ENCODE measurements at places on chromosomes 3 and 15.

DNA sequence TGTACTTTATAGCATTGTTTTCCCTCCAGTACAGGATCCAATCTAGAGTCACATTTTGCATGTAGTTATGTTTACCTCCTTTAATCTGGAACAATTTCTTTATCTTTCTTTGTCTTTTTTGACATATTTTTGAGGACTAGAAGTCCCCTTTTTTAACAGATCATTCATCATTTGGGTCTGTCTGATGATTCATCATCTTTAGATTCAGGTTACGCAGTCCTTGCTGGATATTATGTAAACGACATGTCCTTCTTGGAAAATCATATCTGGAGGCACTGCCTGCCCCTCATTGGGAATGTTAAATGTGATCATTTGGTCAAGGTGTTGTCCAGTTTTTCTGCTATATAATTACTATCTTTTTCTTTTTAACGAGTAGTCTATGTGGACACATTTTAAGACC lies 18.3 kb downstream of the TGM4 start:
- no peak for DNase-seq

DNA sequence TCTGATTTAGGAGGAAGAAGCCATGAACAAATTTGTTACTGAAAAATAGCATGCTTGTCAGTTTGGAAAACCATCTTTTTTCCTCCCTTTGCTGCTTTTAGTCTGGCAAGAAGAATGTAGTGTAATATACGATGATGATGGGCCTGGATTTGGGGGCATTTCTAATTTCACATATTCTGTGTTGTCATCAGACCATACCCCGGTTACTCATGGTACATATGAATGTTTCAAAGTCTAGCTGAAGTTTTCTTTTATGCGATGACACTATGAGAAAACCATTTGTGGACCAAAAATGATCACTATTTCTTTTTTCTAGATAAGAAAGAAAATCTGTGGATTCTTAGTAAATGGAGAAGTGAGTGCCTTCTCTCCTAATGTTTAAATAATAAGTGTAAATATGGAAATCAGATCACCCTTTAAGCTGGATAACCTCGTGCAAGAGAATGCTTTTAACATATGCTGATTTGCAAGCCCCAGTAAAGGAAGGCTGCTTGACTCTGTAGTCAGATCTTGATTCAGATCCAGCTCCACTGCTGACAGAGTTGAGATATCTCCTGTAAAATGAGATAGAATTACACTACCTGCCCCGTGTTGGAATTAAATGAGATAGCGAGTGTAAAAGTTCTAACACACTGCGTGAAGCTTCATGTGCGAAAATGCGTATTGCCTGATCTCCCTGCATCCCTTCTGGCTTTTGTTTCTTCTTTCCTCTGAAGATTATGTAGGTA lies 3.0 kb downstream of the MEF2A start:
- no peak for DNase-seq

- DNase-seq, result no peak
Measured at GRCh38 chr3:64063207-64063982, 40.1 kb upstream of the PSMD6 start.

GRCh38 chr15:29821416-29822099 lies 710 bp downstream of the TJP1 start:
- DNase-seq, result peak; percentile 81

DNA sequence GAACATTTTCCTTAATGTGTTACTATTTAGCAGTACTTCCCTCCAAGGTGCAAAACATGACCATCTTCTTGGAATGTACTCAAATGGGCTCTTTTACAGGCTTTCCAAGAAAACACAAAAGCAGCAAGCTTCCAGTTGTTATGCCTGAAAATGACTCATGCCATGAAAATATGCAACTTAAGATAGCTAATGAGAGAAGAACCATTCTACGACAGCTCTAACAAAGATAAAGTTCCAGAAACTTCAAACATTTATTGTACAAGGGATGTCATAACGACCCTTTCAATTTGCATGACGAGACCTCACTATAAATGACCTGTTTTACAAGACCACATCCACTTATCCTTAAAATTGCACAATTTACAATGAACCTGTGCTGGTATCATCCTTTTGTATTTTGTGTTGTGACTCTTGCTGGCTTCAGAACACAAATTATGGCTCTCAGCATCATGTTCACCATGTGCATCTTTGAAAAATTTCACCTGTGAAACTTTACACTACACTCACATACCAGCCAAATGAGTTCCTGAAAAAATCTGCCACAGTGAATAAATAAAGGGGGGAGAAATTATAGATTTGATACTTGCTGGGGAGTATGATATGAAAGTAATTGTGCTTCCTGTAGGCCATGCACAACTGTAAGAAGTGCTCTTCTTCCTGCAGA lies 433.7 kb downstream of the MAGI1 start:
- no peak for DNase-seq

- peak; percentile 15 for DNase-seq
Measured at GRCh38 chr15:25087137-25087536, 132.3 kb downstream of the SNRPN start.

DNA sequence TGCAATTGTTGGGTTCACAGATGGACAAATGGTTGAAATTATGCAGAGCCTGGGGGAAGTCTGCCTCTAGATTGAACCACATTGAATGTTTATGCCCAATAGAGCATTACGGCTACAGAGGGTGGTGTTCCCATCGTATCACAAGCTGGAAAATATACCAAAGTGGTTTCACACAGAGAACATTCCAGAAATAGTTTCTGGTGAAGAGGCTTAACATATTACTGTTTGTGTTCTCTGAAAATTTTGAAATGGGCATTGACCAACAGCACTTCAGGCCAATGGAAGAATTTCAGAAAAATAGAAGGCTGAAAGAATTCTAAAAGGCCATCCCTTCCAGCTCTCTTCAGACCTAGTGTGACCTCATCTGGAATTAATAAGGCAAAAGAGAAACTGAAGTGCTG lies 203.9 kb downstream of the NEK10 start:
- no peak for DNase-seq

DNA sequence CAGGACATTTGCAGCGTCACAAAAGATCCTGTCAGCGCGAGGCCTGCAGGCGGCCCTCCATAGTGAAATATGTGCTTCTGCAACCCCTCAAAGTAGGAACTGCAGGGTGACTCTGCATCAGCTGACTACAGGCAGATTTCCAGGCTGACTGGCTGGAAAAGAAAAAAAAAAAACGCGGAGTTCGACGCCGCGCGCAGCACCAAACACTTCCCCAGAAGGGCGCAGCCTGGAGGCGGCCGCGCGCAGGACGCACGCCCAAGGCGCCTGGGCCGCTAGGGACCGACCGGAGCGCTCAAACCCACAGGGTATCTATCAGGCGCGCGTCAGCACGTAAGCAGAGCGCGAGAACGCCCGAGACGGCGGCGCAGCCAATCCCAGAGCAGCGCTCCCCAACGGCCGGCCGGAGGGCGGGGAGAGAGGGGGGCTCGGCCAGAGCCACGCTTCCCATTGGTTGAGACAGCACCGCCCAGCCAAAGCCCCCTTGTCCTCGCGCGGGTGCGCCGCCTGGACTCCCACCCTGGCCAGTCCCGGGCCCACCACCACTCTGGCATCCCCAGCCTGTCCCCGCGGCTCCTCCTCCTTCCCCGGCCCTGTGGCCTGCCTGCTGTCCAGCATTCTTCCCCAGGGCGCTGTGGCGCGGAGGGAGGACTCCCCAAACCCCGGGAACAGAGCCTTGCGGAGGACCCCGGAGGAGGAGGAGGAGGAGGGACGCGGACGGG lies 1.0 kb downstream of the BDH1 start:
- peak; percentile 98 for DNase-seq

GRCh38 chr3:39127269-39127907 lies 19.9 kb downstream of the TTC21A start:
- DNase-seq, result no peak

DNA sequence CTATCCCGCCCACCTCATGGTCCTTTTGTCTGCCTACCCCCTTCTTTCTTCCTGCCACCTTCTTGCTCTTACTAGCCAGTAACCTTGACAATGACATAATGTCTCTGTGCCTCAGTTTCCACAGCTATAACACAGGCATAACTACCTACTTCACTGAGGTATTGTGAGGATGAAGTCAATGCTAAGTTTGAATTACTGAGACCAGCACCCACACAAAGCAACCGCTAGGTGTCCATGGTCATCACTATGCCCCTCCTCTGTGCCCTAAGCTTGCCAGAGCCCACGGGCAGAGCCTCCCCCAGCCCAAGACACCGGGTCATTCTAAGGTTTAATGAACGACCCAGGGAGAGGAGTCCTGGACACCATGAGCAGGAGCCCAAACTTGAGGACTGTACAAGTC lies 101.6 kb downstream of the OXNAD1 start:
- DNase-seq, result peak; percentile 43

- no peak for DNase-seq
Measured at GRCh38 chr3:177710506-177710905, 513.2 kb upstream of the TBL1XR1 start.

- DNase-seq, result no peak
Measured at GRCh38 chr15:35557544-35557943, 11.6 kb upstream of the DPH6 start.

- no peak for DNase-seq
Measured at GRCh38 chr3:65288776-65289175, 601.0 kb upstream of the ADAMTS9 start.

GRCh38 chr3:55631766-55632331 lies 144.7 kb upstream of the WNT5A start:
- no peak for DNase-seq

DNA sequence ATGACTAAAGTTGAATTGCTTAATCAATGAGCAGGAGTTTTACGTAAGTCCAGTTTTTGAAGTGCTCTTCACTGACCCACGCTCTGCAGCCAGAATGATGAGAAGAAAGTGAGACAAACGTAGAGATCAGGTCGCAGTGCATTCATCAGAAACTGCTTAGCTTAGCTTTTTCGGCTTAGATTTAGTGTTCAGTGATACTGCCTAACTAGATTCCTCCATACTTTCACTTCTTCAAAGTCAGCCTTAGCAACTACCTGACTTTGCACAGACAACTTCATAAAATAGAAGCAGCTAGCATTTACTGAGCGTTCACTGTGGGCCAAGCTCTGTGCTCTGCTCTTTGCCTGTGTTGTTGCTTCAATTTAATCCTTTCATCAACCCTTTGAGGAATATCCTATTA lies 116.1 kb downstream of the KCNH8 start:
- DNase-seq, result no peak

- no peak for DNase-seq
Measured at GRCh38 chr3:55819005-55819404, 331.9 kb upstream of the WNT5A start.

GRCh38 chr3:62615258-62615849 lies 242.0 kb upstream of the FEZF2 start:
- DNase-seq, result no peak

DNA sequence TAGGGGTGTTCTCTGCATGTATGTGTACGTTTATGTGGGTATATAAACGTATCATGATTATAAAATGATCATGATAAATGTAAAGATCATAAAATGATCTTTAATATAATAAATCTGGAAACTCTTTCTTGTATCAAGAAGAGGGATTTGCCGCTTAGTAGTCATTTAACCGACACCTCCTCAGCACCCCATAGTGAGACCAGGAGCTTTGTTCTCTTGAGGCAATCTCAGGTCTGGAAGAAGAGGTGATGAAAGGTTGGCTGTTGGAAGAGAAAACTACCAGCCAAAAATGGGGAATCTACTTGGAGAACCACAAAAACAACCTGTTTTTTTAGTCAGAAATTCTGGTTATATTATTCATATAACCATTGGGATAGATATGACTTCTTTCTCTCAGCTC lies 38.7 kb downstream of the TGFBR2 start:
- DNase-seq, result no peak

DNA sequence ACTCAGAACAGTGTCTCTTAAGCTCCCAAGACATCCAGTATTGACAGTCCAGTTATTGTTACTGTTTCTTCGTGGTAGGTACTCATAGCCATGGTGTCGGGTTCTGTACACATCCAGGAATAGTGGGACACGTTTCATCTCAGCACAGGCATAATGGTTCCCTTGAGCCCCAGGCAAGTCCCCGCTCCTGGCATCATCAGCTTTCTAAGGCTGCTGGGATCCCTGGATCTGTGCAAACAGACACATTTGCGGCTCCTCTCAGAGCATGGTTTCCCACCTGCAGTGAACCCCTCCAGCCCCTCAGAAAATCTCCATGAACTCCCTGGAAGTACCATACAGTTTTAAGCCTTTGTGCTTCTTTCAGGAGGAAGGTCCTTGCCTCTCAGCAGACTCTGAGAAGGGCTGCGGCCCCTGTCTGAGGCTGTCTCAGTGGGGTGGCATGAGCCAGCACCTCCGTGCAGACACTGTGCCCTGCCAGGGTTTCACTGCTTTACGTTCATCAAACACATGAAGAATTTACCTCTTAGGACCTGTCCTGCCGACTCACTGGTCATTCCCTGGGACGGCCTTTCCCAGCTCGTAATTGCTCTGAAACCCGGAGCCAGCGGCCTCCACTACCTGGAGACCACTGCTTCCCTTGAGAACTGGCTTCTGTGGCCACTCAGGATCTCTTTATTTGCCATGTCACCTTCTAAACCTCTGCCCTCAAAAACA lies 124.9 kb downstream of the LRRK1 start:
- DNase-seq, result peak; percentile 22

DNA sequence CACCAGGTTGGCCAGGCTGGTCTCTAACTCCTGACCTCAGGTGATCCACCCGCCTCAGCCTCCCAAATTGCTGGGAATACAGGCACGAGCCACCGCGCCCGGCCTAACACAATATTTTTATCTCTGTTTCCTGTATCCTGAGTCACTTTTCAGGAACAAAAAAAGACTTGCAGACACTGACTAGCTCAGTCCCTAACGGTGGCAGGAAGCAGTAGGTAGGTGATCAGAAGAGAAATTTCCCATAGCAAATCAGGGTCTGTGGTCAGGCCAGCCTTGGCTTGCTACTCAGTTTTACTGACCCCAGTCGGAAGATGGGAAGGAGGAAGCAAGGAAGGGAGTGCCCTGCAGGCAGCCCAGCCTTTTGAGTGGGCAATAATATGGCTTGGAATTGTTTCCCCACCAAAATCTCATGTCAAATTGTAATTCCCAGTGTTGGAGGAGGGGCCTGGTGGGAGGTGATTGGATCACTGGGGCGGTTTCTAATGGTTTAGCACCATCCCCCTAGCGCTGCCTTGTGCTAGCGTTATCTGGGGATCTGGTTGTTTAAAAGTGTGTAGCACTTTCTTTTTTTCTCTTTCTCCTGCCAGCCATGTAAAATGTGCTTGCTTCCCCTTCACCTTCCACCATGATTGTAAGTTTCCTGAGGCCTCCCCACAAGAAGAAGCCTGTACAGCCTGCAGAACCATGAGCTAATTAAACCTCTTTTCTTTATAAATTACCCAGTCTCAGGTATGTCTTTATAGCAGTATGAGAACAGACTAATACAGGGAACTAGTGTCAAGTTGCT lies 19.5 kb upstream of the CDCP1 start:
- DNase-seq, result no peak

GRCh38 chr3:97914388-97914787 lies 57.8 kb downstream of the RIOX2 start:
- DNase-seq, result no peak

- no peak for DNase-seq
Measured at GRCh38 chr3:18019161-18019495, 276.7 kb upstream of the TBC1D5 start.

DNA sequence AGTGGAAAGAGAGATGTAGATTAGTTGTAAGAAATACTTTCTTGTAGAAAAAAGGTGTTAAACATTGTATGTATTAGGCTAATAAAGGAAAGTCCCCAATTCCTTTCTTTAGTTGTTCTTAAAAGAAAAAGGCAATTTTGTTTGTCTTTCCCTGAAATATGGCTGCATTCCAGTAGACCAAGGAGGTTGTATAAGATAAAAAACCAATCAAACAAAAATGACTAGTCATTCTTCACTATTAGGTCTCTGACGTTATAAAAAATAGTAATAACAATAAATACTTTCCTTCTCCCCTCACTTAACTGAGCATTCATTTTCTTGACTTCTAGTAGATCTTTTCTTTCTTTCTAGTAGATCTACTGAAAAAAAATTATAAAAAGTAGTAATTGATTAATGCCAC lies 8.6 kb upstream of the PPM1L start:
- DNase-seq, result no peak

All from H9 (cell line).